ENCODE measurements at places on chromosomes 2 and 18. TPM values are rescaled to one million over a fixed set of nuclear protein-coding genes. Genes with fewer than 3 reads are reported as not detected.

REG1B gene
- total RNA-seq: not detected

MAL gene
- total RNA-seq: 4.9 TPM

SERPINB11 gene
- total RNA-seq: 0.93 TPM

AGXT gene
- total RNA-seq: not detected

SLC9A4 gene
- 0.55 TPM for total RNA-seq

CD302 gene
- 28.5 TPM for total RNA-seq

ABHD1 gene
- 0.49 TPM for total RNA-seq

SLC30A3 gene
- 0.27 TPM for total RNA-seq

GKN2 gene
- not detected for total RNA-seq

HJURP gene
- total RNA-seq: 9.8 TPM

MOGAT1 gene
- total RNA-seq: not detected

SIX2 gene
- 12.4 TPM for total RNA-seq

SNED1 gene
- 16.0 TPM for total RNA-seq

ARHGAP28 gene
- total RNA-seq: 42.2 TPM

CXCR1 gene
- total RNA-seq: 0.33 TPM

CCDC68 gene
- 14.3 TPM for total RNA-seq

SPAG16 gene
- total RNA-seq: 69.2 TPM

DLGAP1 gene
- 25.9 TPM for total RNA-seq

CSRNP3 gene
- total RNA-seq: 81.7 TPM

HOXD10 gene
- total RNA-seq: 0.16 TPM

DTNA gene
- 46.2 TPM for total RNA-seq

MPP4 gene
- 156 TPM for total RNA-seq

EIF5B gene
- total RNA-seq: 32.5 TPM

ANKRD30B gene
- total RNA-seq: not detected

ID2 gene
- total RNA-seq: 208 TPM

TOGARAM2 gene
- total RNA-seq: 0.55 TPM

All from camera-type eye (tissue), 1 donor.